ENCODE measurements at places on chromosomes 5 and 9.

DNA sequence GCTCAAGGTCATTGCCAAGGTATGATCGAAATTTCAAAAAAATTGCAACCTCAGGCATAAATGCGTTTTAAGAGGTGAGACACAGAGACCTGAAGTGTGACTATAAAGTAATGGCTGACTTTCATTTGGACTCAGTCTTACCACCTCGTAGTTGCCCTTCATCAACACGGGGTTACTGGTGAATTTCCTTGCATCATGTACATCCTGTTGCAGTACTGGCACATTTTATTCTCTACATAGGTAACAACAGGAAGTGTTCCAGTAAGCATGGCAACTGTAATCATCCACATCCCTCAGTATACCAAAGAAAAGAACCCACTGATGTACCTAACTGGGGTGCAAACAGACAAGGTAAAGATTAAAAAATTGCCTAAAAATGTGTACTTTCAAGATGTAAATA, 29.3 kb downstream of the MOCS2 start:
- no peak for DNase-seq

DNA sequence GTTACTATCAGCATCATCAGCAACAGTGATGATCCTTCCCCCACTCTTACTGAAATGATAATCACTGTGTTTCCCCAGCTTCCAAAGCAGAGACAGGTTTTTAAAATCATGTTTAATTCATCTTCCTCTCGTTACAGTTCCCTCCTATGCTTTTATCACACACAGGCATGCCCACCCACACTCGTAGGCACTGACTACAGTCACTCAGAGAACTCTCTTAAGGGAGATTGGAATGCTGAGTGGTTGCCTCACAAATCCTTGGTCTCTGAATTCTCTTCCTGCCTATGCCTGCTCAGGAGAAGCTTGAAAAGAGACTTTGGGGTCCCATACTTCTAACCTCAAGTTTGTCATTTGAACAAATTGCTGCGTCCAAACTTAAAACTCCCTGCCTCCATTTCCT, 179.2 kb downstream of the FRMD3 start:
- no peak for DNase-seq

- no peak for DNase-seq
These were observed 3.3 kb downstream of the ANKS6 start for GRCh38 chr9:98793031-98793430.

DNA sequence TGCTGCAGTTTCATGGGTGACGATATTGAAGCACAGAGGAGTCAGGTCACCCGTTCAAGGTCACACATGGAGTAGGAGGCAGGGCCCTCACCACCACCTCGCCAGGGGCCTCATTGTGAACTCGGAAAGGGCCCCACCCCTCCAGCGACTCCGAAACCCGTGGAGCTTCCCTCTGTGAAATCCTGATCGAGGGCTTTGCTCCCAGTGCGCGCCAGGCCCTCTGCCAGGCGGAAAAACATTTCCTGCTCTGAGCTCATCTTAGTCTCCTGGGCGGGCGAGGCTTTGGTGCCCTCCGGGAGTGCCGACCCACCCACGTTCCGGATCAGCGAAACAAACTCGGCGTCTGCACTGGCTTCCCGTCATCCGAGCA, 75.0 kb upstream of the FCN1 start:
- DNase-seq: no peak

- no peak for DNase-seq
These were observed 17.8 kb upstream of the TRAF1 start for GRCh38 chr9:120944434-120944843.
